ENCODE measurements at places on chromosomes 12 and 14. TPM values are rescaled to one million over a fixed set of nuclear protein-coding genes. Genes with fewer than 3 reads are reported as not detected.
A peak's percentile ranks its signal among the peaks of the same experiment; 100 is the strongest.

GRCh38 chr12:66978802-66979201 lies 290.4 kb upstream of the CAND1 start:
- H3K4me3 ChIP-seq = no peak overlapping the region
- no peaks in the 10 kb centered on the region for H3K4me1 ChIP-seq
- no peak overlapping the region for H3K27ac ChIP-seq
- no peaks in the 10 kb centered on the region for H3K36me3 ChIP-seq
- DNase-seq = no peak
- H3K27me3 ChIP-seq = peaks cover 4% of the 10 kb centered on the region

DNA sequence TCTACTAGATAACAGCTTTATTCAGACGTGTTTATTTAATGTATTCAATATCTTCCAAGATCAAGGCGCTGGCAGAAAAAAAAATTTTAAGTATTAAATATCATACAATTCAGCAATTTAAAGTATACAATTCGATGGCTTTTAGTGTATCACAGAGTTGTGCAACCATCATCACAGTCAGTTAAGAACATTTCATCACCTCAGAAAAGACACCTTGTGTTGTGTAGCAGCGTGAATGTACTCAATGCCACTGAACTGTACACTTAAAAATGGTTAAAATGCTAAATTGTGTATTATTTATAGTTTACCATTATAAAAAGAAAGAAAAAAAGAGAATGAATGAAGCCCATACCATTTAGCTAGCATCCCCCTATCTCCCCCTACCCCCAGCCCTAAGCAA lies 96.4 kb downstream of the RIN3 start:
- H3K4me1 ChIP-seq = peaks cover 27% of the 10 kb centered on the region
- H3K4me3 ChIP-seq = no peak overlapping the region
- DNase-seq = no peak
- H3K36me3 ChIP-seq = peaks cover 16% of the 10 kb centered on the region
- H3K27ac ChIP-seq = no peak overlapping the region

DNA sequence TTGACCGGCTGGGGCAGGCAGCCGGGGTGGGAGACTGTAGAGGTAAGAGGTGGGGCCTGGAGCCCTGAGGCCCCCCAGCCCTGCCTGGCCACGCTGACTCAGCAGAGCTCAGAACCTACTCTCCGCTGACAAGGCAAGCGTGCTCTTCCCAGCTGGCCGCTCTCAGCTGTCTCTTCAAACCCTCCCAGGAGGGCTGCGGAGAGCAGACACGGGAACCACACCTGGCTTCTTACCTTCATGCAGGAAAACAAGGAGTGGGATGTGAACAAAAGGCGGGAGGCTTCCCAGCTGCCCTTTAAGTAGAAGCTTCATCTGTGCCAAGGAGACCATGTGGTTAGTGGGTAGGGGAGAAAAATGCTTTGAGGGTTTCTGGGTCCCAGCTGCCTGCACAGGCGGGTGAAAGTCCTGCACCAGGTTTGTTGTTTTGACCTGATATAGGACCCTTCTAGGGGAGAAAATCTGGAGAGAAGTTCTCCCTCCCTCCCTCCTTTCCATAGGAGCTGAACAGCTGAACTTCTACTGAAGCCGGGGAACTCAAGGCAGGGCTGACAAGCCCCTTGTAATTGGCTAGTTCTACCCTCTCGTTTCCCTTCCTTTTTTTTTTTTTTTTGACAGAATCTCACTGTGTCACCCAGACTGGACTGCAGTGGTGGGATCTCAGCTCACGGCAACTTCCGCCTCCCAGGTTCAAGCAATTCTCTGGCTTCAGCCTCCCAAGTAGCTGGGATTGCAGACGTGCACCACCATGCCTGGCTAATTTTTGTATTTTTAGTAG lies 12.8 kb upstream of the TESC start:
- H3K4me1 ChIP-seq = no peaks in the 10 kb centered on the region
- H3K27ac ChIP-seq = no peak overlapping the region
- DNase-seq = no peak
- no peaks in the 10 kb centered on the region for H3K36me3 ChIP-seq
- peaks cover 24% of the 10 kb centered on the region for H3K27me3 ChIP-seq
- H3K4me3 ChIP-seq = no peak overlapping the region

DNA sequence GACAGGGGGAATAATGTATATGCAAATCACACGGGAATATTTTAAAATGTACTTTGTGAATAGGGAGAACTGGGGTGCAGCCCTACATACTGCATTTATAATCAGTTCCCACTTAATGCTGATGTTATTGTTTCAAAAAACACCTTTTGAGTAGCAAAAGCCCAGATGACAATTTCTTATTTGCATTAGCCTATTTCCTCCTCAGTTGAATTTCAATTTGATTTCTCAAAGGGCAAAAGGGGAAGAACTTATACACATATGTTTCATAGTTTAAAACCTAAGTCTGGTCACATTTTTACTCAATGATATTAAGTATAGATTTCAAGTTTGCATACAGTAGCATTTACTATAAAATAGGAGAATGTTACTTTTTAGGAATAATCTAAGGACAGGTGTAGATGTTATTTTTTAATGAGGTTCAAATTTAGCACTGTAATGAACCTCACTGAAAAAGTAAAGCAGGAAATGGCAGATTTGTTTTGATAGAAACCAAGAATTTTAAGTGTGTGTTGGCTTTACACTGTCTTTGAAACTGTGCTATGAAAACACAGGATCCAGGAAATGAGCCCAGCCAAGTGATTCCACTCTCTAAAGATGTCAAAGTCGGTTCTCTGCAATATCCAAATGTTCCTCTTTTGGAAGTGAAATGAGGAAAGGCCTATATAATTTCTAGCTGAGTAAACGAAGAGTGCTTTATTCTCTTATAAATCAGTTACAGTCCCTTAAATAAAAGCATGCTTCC lies 367.4 kb downstream of the BTG1 start:
- H3K27me3 ChIP-seq = peaks cover 2% of the 10 kb centered on the region
- H3K4me3 ChIP-seq = peak overlapping the region; percentile 58
- H3K4me1 ChIP-seq = peaks cover 22% of the 10 kb centered on the region
- no peaks in the 10 kb centered on the region for H3K36me3 ChIP-seq
- peak; percentile 61 for DNase-seq

GRCh38 chr12:51726931-51727330 lies 121.6 kb downstream of the FIGNL2 start:
- no peaks in the 10 kb centered on the region for H3K36me3 ChIP-seq
- H3K27ac ChIP-seq = no peak overlapping the region
- peaks cover 50% of the 10 kb centered on the region for H3K27me3 ChIP-seq
- DNase-seq = no peak
- H3K4me1 ChIP-seq = no peaks in the 10 kb centered on the region

Gene ADCY4
- total RNA-seq = 1.6 TPM

- no peak overlapping the region for H3K4me3 ChIP-seq
- no peaks in the 10 kb centered on the region for H3K4me1 ChIP-seq
- DNase-seq = no peak
- no peak overlapping the region for H3K27ac ChIP-seq
- no peaks in the 10 kb centered on the region for H3K27me3 ChIP-seq
These were observed 77.6 kb upstream of the KCNH3 start for GRCh38 chr12:49461221-49461620.

Gene C12orf50
- total RNA-seq = not detected

GRCh38 chr14:64681796-64682710 lies 22.2 kb upstream of the PLEKHG3 start:
- DNase-seq = no peak
- H3K36me3 ChIP-seq = no peaks in the 10 kb centered on the region
- H3K4me1 ChIP-seq = peaks cover 19% of the 10 kb centered on the region
- no peak overlapping the region for H3K4me3 ChIP-seq

Gene PRKD1
- not detected for total RNA-seq

Gene ACSS3
- not detected for total RNA-seq

Gene SIX6
- not detected for total RNA-seq

DNA sequence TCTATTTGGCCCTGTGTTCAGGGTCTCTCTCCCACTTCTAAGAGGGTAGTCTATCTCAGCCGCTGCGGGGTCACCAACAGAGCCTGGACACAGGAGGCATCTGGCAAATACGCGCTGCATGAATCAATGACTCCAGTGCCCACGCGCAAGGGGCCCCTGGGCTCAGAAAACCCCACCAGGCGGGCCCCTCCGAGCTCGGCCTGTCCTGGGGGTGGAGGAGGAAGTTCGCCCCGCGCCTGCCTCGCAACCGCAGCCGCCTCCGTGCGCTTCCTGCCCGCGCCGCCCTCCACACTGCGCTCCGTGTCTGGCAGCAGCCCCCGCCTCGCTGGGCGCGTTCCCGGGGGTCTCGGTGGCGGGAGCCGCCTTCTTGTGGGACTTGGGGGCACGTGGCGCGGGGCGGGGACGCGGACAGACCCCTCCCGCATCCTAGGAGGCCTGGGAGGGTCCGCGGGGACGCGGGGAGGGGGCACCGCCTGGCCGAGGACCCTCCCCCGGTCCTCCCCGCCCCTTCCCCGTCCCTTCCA lies 811 bp upstream of the FBRSL1 start:
- H3K4me3 ChIP-seq = peak overlapping the region; percentile 89
- no peaks in the 10 kb centered on the region for H3K27me3 ChIP-seq
- peak overlapping the region; percentile 95 for H3K27ac ChIP-seq
- H3K36me3 ChIP-seq = peaks cover 4% of the 10 kb centered on the region

- H3K27me3 ChIP-seq = no peaks in the 10 kb centered on the region
- DNase-seq = no peak
- no peak overlapping the region for H3K27ac ChIP-seq
These were observed 11.0 kb downstream of the SPRYD3 start for GRCh38 chr12:53067993-53068770.

DNA sequence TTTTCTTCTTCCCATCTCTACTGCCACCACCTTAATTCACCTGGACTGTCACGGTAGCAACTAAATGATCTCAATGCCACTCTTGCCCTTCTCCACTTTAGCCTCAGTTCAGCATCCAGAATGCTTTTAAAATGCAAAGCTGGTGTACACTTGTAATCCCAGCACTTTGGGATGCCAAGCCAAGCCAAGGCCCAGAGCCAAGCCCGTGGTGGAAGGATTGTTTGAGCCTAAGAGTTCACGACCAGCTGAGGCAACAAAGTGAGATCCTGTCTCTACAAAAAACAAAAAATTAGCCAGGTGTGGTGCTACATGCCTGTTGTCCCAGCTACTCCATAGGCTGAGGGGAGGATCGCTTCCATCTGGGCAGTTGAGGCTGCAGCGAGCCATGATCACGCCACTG lies 5.9 kb downstream of the CIPC start:
- H3K27me3 ChIP-seq = no peaks in the 10 kb centered on the region
- H3K36me3 ChIP-seq = peaks cover 15% of the 10 kb centered on the region
- H3K27ac ChIP-seq = no peak overlapping the region
- H3K4me1 ChIP-seq = peaks cover 13% of the 10 kb centered on the region
- H3K4me3 ChIP-seq = no peak overlapping the region

GRCh38 chr12:123127182-123127495 lies 23.8 kb downstream of the PITPNM2 start:
- H3K4me3 ChIP-seq = no peak overlapping the region
- no peaks in the 10 kb centered on the region for H3K27me3 ChIP-seq
- H3K36me3 ChIP-seq = no peaks in the 10 kb centered on the region
- DNase-seq = no peak
- peaks cover 25% of the 10 kb centered on the region for H3K4me1 ChIP-seq

Gene PPP1R36
- total RNA-seq = 0.33 TPM

- DNase-seq = no peak
- H3K36me3 ChIP-seq = peaks cover 22% of the 10 kb centered on the region
- peaks cover 2% of the 10 kb centered on the region for H3K27me3 ChIP-seq
- H3K27ac ChIP-seq = peak overlapping the region; percentile 84
- peaks cover 59% of the 10 kb centered on the region for H3K4me1 ChIP-seq
These were observed 14.6 kb upstream of the GNG2 start for GRCh38 chr14:51845811-51846210.

DNA sequence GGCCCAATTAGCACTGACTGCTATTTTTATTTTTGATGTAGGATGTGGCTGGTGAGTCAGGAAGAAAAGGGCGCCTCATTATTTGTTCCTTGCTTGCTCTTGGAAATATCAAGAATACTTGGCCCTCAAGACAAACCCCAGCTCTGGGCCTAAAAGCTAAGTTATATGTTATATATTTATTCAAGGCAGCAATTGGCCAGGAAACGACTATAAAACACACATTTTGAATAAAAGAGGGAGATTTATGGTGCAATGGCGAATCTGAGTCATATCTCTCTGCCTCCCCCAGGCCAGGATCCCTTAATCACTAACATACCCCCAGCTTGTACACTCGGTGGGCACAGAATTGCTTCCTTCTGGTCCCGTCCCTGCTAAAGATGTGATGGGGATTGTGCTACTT lies 63.3 kb downstream of the TBX5 start:
- no peaks in the 10 kb centered on the region for H3K27me3 ChIP-seq
- H3K36me3 ChIP-seq = no peaks in the 10 kb centered on the region
- no peak for DNase-seq
- no peak overlapping the region for H3K27ac ChIP-seq
- H3K4me3 ChIP-seq = no peak overlapping the region
- no peaks in the 10 kb centered on the region for H3K4me1 ChIP-seq

DNA sequence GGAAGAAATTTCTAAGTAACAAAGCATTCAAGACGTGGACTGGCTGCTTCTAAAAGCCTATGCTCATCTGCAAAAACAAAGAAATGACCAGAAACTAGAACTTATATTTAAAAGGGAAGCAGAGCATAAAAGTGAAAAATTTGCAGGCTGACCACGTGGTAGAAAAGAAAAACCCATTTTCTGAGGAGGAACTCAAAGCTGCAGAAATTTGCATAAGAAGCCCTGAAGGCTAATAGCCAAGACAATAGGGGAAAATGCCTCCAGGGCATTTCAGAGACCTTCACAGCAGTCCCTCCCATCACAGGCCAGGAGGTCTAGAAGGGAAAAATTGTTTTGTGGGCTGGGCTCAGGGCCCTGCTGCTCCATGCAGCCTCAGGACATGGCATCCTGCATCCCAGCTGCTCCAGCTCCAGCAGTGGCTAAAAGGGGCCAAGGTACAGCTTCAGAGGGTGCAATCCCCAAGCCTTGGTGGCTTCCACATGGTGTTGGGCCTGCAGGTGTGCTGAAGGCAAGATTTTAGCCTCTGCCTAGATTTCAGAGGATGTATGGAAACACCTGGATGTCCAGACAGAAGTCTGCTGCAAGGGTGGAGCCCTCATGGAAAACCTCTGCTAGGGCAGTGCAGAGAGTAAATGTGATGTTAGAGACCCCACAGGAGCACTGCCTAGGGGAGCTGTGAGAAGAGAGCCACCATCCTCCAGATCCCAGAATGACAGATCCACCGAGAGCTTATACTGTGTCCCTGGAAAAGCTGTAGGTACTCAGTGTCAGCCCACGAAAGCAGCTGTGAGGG lies 55.5 kb downstream of the CHGA start:
- H3K4me1 ChIP-seq = no peaks in the 10 kb centered on the region
- H3K27ac ChIP-seq = no peak overlapping the region
- no peak overlapping the region for H3K4me3 ChIP-seq
- no peak for DNase-seq
- no peaks in the 10 kb centered on the region for H3K27me3 ChIP-seq

- peaks cover 72% of the 10 kb centered on the region for H3K27me3 ChIP-seq
- H3K4me3 ChIP-seq = peak within 1 kb of the TSS; percentile 45
- H3K4me1 ChIP-seq = peaks cover 5% of the 10 kb centered on the region
These were observed at the start of gene PPP1R1A for GRCh38 chr12:54588110-54588889. TSS of gene PPP1R1A (minus strand) at chr12:54588659. CDS start at chr12:54588488, 171 bp downstream.

GRCh38 chr12:78959556-78959955 lies 95.0 kb downstream of the SYT1 start:
- H3K36me3 ChIP-seq = no peaks in the 10 kb centered on the region
- H3K27ac ChIP-seq = no peak overlapping the region
- DNase-seq = no peak
- H3K4me1 ChIP-seq = no peaks in the 10 kb centered on the region
- H3K27me3 ChIP-seq = no peaks in the 10 kb centered on the region
- H3K4me3 ChIP-seq = no peak overlapping the region

Gene KRT85
- total RNA-seq = not detected

Gene NRL
- 1.2 TPM for total RNA-seq

Gene RPAP3
- total RNA-seq = 63.4 TPM

Gene CACNA1C
- total RNA-seq = 0.07 TPM

Gene HCAR2
- 0.26 TPM for total RNA-seq

Gene FGD4
- total RNA-seq = 0.07 TPM

- H3K4me1 ChIP-seq = no peaks in the 10 kb centered on the region
- H3K36me3 ChIP-seq = peaks cover 16% of the 10 kb centered on the region
- peak; percentile 92 for DNase-seq
These were observed 61.5 kb downstream of the LGMN start for GRCh38 chr14:92686900-92687427.

All from activated CD4-positive, alpha-beta T cell treated with anti-CD3 and anti-CD28 coated beads, Interleukin-2, amount 10 ng/mL, durations not matched to agents 24 days and 14 days (primary cell).